Peyer's patch (tissue), 4 donors: ENCODE measurements at places on chromosomes 3 and 15. TPM values are rescaled to one million over a fixed set of nuclear protein-coding genes. Genes with fewer than 3 reads are reported as not detected.

Gene ZNF80
- total RNA-seq = not detected

Gene IL5RA
- total RNA-seq = not detected

Gene SQOR
- 98.5 TPM for total RNA-seq

Gene ADGRG7
- total RNA-seq = 54.9 TPM

Gene CNTN3
- 1.6 TPM for total RNA-seq

Gene CPNE9
- not detected for total RNA-seq

Gene SERPINI2
- 2.4 TPM for total RNA-seq

Gene ATP8B4
- 1.4 TPM for total RNA-seq

Gene MYL3
- 17.3 TPM for total RNA-seq

Gene IL12A
- total RNA-seq = not detected

Gene MORC1
- total RNA-seq = 0.54 TPM

Gene IMPG2
- total RNA-seq = 0.83 TPM

Gene NPAP1
- total RNA-seq = not detected

Gene CRABP1
- total RNA-seq = not detected

Gene TMEM108
- total RNA-seq = 1.7 TPM
